AG08396 (cell line): ENCODE measurements at places on chromosomes 1 and 21.

GRCh38 chr1:170662561-170663403 is 1.1 kb upstream of the PRRX1 start:
- DNase-seq = no peak

GRCh38 chr1:22077728-22078127 is 25.2 kb downstream of the CDC42 start:
- peak; percentile 18 for DNase-seq

- DNase-seq = no peak
These were observed 127.5 kb upstream of the DNAH14 start for GRCh38 chr1:224801844-224802490.

DNA sequence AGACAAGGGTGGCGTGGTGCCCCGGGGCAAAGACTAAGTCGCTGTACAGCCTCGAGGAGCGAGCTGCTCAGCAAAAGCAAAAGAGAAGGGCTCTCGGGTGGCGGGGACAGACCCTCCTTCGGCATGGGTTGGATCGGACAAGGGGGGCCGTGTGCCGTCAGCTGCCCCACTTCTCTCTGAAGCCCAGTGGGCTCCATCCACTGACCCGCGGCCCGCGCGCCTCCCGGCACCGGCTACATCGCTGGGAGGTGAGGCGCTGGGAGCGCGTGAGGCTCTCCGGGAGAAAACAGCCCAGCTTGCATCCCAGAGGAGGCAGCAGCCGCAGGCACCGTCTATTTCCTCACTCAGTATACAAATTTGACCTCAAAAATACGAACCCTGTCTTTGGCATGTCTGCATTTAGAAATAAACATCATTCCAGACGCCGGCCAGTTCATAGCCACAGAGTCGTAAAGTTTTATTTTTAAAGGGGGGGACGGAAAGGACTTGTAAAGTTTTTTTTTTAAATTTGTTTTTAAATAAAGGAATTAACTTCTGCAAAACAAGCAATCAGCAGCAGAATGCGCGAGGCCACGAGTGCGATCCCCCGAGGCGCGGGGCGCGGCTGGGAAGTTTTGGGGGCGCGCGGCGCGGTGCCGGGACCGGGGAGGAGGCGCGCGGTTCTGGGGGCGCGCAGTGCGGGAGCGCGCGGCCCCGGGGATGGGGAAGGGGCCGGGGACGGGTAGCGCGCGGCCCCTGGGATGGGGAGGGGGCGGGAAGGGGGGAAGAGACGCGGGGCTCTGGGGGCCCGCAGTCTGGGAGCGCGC is 689 bp upstream of the GPR137B start:
- DNase-seq = peak; percentile 65

GRCh38 chr1:182910143-182910542 is 42.8 kb downstream of the SHCBP1L start:
- no peak for DNase-seq

DNA sequence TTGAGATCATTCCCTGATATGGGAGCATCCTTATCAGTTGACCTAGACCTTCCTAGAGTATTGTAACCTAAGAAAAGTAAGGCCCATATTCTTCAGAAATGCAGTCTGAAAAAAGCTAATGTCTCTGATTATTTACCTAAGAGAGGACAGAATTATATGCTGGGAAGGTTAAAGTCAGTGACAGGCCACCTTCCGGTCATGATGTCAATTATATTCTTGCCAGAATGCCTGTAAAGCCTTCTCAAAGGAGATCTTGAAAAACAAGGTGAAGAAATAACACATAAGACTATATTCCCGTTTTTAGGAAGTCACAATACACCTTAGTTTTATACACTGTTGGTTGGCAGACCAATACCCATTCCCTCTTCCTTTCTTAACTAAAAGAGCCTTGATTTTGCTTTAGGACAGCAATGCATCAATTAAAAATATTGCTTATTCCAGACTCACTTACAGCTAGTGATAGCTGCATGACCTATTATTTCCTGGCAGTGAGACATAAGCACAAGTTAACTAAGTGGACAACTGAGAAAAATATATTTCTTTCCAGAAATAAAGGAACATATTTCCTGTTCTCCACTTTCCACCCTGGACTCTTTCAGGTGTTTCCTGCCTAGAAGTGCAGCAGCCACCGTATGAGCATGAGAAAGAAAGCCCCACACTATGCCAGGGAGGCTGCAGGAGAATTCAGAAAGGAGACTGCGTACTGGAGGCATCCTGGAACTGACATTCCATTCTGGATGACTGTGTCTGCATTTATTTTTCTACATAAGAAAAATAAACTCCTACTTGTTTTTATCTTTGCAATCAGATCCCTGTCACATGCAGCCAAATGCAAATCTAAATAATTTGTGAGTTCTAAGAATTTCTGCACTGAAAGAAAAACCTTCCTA is 332.9 kb upstream of the PTBP2 start:
- DNase-seq = peak; percentile 65

DNA sequence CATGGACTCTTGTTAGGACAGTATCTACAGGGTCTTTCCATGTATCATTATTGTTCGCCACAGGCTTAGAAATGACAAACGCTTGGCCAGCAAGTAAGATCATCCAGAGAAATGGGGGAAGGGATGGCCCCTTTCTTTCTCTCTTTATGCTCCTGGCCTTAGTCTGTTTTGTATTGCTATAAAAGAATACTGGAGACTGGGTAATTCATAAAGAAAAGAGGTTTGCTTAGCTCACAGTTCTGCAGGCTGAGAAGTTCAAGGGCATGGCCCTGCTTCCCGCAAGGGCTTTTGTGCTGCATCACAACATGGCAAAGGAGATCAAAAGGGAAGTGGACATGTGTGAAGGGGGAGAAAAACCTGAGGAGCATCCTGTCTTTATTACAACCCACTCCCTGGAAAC is 41.0 kb downstream of the DNTTIP2 start:
- DNase-seq = no peak

DNA sequence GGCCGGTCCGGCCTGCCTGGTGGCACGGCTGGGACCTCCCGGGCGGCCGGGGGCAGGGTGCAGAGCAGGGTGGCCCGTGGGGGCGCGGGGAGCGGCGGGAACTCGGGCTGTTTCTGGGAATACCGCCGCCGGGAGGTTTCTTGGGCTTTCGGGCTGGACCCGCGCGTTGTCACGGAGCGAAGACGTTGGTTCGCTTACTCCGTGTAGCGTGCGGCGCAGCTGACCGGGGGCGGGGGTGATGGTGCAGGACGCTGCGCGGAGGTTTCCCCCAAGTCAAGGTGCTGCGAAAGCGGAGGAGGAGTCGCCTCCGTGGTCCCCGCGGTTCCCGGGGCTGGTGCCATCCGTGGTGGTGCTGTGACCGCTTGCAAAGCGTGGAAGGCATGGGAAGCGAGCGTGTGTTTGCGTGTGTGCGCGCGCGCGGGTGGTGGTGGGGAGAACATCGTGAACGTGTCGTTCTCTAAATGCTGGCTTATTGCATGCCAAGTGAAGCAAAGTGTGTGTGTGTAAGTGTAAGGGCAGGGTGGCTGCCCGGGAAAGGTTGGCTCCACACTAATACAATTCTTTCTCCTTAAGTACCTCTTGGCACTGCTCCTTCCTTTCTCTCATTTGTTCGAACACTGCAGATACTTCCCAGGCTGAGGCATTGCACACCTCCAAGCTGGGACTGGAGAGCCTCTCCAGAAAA is 1.1 kb downstream of the RYR2 start:
- DNase-seq = no peak

DNA sequence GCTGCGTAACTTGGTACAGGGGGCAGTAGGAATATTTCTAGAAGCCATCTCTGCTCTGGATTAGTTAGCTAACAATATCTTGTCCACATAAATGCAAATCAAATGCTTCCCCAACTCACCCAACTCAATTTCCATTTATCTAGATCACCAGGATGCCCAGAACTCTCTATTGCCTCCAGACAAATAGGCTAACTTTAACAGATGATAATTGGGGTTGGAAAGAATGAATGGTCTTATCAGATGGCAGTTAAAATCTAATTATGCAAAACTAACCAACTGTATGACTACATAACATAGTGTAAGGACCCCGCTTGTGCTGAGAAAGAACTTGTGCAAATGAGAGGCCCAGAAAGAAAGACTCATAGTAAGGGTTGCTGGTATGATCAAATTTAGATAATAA is 1024.8 kb downstream of the PLA2G4A start:
- DNase-seq = no peak

- DNase-seq = no peak
These were observed 40.5 kb downstream of the ESRRG start for GRCh38 chr1:216682752-216683151.

DNA sequence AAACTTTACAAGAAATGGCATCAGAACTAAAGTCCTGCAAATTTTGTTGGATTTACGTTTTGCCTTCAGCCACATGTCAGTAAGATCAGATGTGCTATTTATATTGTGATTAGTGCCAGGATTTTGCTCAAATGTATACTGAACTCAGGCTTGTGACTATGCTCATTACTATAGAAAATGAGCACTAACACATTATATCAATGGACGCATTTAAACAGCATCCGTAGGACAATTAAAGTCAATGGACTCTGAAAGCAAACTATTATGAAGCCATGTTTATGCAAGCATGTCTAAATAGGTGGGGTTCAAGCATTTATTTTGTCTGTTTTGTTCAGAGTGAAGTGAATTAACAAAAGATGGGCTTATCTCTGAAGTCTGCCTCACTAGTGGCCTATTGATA is 20.6 kb upstream of the DDAH1 start:
- DNase-seq = no peak

DNA sequence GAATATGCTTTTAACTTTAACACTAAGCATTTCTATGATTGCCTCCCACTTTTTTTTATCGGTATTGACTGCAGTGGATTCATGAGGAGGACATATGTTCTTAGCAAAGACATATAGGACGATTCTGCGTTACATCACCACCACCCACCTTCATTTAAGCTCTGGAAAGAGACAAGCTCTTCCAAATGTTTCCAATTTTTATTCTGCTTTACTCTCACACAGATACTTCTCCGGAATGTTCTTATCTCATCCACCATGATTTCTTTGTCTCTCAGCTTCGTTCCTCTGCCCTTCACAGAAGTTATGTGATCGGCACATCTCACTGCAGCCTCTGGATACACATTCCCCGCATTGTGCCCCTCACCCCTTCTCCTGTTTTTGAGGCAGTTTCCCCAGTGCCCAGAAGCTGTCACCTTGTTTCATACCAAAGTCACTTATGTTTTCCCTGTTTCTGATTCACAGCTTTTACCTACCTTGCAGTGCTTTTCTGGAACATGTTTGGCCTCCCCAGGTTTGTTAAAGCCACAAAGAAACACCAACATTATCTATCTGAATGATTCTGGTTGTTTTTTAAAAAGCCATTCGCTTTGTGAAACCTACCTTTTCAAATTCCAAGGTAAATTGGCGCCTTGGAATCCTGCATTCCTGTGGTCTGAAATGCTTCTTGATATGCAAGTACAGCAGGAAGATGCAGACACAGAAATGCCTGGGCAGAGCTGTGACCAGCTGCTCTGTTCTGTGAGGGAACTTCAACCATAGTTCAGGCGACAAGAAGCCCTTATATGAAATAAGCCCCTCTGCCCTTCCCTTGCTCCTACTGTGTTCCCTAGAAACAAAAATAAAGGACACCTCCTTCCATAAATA is 1020.2 kb downstream of the TTLL7 start:
- DNase-seq = no peak

GRCh38 chr1:215606036-215606435 is 38.9 kb downstream of the KCTD3 start:
- no peak for DNase-seq

DNA sequence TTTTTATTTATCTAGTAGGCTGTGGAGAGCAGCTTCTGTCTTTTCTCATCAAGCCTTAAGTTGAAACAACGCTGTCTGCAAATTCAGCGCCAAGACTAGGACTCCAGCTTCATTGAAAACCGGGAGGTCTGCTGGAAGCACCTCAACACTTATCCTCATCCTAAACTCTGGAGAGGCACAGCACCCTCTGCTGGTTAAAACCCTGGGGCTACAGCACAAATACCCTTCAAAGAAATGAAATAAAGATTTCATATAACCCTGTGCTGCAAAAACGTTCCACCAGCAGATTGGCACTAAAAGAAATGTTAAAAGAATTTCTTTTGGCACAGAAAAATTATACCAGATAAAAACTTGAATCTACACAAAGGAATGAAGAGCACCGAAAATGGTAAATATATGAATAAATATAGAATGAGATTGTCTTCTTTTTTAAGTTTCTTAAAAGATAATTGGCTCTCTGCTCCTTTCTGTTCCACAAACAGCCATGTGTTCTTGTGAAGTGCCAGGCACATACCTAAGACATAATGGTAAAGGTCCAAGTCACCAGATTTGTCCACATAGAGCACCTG is 227.7 kb upstream of the SAMSN1 start:
- DNase-seq = no peak

- no peak for DNase-seq
These were observed 27.5 kb downstream of the SETD4 start for GRCh38 chr21:36032647-36033406.

DNA sequence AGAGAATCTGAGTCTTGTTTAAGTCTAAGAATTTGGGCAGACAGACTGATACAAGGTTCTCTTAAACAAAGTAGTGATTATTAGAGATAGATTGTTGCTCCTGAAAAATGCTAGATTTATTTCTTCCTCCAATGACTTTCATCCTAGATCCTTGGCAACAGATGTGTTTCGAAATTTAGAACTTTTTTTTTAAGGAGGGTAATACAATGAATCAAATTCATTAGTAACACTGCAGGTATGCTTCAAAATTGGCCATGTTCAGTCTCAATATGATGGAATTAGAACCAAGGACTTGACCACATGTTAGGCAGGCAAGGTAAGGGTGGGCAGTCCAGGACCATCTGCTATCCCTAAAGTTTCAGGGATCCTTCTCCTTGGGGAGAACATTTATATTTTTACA is 4.5 kb upstream of the LCE1F start:
- no peak for DNase-seq

- no peak for DNase-seq
These were observed 8.5 kb upstream of the ARF1 start for GRCh38 chr1:228073857-228074545.

DNA sequence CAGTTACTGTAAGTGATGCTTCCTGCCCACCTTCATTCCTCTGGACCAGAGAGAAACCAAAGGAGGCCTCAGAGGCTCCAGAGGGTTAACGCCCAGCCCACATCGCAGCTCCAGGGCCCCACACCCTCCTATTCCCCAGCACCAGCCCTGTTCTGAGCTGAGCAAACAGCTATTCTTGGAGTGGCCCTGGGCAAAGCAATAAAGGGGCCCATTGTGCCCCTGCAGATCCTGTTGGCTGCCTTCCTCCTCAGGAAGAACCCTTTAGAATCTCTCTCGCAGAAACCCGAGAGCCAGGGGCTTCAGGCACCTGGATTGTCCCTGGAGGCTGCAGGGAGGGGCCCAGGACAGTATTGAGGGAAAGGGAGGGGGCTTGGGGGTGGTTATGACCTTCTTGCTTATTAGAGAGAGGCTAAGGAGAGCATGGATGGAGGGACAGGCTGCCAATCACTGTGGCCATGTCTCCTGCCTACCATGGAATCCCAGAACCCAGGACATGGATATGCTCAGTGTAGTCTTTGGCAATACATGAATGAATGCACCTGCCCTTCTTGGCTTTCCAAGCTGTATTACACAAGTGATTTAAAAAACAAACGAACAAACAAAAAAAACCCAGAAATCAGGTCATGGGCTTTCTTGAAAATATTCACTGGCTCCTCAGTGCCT is 9.2 kb downstream of the PADI2 start:
- no peak for DNase-seq
